ENCODE measurements at places on chromosomes 7 and 10.

GRCh38 chr7:67343114-67343513 lies 346.5 kb downstream of the TYW1 start:
- DNase-seq = peak; percentile 64

GRCh38 chr7:28939844-28940544 lies 18.1 kb downstream of the TRIL start:
- DNase-seq = no peak

DNA sequence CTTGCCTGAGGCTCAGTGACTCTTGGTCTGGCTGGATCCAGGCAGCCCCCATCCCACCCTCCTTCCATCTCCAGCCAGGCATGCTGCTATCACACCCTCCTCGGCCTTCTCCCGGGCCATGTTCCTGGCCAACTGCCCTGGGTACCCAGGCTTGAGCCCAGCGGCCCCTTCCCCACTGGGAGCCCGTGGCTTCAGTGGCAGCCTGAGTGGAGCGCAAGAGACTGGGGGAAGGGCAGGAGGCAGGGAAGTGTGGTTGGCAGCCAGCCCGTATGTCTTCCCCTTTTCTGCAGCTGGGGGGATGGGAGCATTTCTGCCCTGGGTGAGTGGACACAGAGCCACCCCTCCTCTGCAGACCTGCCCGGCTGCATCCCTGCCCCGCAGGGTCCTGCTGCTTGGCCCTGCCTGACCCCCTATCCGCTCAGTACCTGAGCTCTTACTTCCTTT lies 148.5 kb downstream of the ARHGAP22 start:
- peak; percentile 49 for DNase-seq

DNA sequence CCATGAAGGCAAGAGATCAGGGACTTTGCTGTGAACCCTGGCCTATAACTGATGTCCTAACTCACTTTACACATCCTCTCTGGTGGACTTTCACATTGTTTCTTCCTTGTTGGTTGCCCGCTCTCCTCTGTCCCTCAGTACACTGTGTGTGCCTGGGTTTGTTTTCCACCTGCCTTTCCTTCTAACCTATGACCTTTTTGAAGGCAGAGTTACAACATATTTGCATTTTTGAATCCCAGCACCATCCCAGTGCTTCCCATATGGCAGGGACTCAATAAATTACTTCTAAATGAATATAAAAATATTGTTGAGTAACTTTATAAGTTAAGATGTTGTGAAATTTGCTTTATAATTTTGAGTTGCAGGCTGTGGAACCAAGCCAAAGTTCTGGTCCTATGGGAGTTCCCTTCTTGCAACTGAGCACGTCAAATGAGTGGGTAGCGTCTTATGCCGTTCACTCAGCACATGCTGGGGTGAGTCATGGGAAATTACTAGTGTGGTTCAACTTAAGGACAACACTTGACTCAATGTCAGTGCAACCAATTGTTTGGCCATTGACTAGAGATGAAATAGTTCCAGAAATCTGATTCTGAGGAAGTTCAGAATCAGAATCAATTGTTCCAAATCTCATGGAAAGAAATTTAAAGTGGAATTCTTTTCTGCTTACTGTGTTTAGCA lies 250.9 kb downstream of the TWIST1 start:
- no peak for DNase-seq

- no peak for DNase-seq
Observed at GRCh38 chr7:97357459-97357858, 240.0 kb downstream of the SDHAF3 start.

GRCh38 chr10:99660662-99661376 lies 1.5 kb downstream of the ENTPD7 start:
- DNase-seq = no peak

DNA sequence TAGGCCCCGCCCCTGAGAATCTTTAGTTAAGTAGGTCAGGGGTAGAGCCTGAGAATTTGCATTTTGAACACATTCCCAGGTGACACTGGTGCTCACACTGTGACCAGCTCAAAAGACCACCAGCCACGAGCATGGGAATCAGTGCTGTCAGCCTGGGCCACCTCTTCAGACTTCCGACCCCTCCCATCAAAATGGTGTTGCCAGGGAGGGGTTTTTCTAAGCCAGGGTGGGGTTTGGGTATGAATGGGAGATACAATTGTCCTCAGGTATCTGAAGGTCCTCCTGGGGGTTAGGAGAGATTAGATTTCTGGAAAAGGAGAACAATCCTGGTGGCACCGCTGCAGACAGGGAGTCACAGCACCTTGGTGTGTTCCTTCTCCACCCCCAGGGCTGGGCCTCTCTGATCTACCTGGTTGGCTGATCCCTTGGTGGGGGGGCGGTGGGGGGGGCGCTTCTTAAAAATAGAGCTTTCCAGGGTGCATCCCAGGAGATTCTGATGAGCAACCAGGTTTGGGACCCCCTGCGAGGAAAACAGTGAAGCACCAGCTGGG lies 111.5 kb upstream of the ANLN start:
- no peak for DNase-seq

DNA sequence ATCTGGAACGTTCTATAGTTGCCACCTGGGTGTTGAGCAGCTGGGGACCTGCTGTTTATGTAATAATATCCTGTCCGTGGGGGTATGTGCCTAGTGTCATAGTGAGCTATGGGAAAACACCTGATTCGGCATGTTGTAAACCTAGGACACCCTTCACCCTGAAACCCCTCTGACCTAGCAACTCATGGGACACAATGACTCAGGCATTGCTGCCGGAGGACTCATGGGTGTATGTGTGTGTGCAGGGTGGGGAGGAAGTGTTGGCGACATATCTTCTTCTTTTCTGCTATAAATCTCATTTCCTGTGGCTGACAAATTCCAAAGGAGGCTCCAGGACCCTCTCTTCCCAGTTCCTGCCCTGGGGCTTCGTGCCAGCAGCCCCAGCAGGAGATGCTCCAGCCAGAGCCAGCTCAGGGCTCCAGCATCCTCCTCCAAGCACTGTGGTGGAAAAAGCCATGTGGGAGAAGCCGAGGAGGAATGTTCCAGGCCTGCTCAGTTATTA lies 77.0 kb upstream of the PODXL start:
- peak; percentile 85 for DNase-seq

- no peak for DNase-seq
Observed at GRCh38 chr7:111919164-111919563, 287.0 kb downstream of the DOCK4 start.

DNA sequence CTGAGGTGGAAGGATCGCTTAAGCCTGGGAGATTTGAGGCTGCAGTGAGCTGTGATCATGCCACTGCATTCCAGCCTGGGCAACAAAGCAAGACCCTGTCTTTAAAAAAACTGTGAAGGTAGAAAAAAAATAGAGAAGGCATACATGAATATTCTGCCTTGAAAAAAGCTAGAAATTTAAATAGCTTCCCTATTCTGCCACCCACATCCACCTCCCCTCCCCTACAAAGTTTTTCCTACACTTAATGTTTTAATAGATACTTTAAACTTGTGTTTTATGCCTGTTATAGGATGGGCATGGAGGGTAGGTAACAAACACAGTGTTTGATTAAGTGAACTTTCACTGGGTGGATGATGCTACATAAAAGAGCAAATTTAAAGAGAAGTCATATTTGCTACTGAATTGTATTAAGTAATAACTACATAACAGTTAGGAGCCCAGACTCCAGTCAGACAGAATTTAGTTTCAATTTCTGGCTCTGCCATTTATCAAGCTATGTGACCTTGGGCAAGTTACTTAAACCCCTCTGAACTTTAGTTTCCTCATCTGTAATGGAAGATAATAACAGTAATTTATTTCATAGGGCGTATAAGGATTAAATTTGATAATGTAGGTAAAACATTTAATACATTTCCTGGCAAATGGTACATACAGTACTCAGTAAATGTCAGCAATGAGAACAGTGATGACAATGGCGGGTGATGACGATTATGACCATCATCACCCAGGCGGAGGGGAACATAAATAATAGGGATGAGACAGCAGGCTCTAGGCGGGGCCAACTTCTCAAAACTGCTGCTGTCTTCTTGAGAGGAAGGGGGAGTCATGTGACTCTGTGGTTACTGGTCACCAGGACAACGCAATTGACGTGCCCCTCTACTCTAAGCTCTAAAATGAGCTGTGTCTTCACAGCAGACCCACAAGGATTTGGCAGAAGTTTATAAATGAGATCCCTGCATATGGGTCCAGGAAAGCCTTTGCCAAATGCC lies 15.8 kb downstream of the DNMBP start:
- peak; percentile 63 for DNase-seq

- DNase-seq = no peak
Observed at GRCh38 chr7:91357901-91358300, 93.7 kb downstream of the FZD1 start.

GRCh38 chr7:93175219-93175618 lies 27.0 kb upstream of the SAMD9L start:
- no peak for DNase-seq

GRCh38 chr10:125606414-125607010 lies 76.5 kb downstream of the TEX36 start:
- DNase-seq = no peak

GRCh38 chr7:45241339-45242109 lies 83.9 kb downstream of the RAMP3 start:
- no peak for DNase-seq

- no peak for DNase-seq
Observed at GRCh38 chr7:86328801-86329433, 314.8 kb upstream of the GRM3 start.

DNA sequence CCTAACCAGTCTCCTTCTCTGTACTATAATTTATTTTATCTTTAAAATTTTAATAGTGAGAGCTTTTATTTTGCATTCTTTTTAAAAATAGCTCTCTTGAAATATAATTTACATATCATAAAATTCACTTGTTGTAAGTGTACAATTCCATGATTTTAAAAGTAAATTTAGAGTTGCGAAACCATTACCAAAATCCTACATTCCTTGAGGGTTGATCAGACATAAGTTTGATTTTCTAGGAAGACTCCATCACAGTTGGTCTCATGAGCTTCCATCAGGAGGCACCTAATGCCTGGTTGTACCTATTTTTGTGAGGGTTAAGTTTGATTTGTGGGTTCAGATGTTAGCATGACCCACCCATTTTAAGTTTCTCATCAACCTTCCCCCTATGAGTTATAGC lies 108.1 kb downstream of the BMPER start:
- no peak for DNase-seq

- peak; percentile 73 for DNase-seq
Observed at GRCh38 chr10:22620140-22620857, 94.1 kb downstream of the PIP4K2A start.

- DNase-seq = peak; percentile 79
Observed at GRCh38 chr10:76984559-76985443, 652.8 kb downstream of the KCNMA1 start.

DNA sequence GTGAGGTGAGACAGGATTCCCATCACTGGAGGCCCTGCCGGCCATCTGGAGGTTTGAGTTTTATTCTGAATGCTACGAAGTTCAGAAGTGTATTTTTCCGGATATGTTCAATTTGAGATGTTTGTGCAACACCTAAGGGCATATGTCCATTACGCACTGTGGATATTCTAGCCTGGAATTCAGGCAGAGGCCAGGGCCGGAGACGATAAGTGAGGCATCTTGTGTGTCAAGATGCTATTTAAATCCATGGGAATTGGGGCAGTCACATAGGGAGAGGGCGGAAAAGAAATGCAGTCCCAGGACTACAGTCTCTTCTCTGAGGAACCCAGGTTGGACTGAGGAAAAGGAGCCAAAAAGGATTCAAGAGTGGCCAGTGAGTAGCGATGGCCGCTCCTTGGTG lies 1.9 kb upstream of the SUV39H2 start:
- no peak for DNase-seq

DNA sequence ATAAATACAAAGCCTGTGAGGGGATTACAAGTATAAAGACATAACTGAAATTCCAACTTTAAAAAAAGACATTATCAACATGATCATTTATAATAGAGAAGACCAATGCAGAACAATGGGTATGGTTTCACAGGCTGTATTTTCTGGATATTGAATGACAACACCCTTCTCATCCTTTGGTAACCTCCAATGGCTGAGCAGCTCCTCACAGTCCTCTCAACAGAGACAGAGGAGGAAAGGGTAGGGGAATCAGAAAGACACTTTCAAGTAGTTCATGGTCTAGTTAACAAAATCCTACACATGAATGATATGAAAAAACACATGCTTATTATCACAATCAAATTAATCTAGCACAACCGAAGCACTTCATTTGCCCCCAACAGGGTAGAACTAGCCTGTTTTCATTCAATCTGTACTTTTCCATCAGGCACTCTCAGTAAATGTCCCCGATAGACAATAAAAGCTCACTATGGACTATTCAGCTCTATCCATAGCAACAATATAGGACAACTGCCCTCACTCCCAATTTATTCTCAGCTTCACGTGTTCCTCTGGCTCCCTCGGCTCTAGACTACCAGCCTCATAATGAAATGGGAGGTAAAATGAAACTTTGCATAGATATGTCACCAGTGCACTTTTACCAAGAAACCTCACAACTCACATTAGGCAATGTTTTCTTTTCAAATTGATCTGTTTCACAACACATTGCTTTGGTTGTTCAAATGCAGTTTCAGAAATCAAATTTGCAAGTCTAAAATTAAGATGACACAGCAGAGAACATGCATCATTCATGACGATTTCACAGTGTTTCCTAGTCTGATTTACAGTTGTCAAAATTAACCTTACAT lies 211.4 kb downstream of the THSD7A start:
- no peak for DNase-seq

- DNase-seq = peak; percentile 59
Observed at GRCh38 chr7:16345979-16346958, 75.1 kb downstream of the CRPPA start.

DNA sequence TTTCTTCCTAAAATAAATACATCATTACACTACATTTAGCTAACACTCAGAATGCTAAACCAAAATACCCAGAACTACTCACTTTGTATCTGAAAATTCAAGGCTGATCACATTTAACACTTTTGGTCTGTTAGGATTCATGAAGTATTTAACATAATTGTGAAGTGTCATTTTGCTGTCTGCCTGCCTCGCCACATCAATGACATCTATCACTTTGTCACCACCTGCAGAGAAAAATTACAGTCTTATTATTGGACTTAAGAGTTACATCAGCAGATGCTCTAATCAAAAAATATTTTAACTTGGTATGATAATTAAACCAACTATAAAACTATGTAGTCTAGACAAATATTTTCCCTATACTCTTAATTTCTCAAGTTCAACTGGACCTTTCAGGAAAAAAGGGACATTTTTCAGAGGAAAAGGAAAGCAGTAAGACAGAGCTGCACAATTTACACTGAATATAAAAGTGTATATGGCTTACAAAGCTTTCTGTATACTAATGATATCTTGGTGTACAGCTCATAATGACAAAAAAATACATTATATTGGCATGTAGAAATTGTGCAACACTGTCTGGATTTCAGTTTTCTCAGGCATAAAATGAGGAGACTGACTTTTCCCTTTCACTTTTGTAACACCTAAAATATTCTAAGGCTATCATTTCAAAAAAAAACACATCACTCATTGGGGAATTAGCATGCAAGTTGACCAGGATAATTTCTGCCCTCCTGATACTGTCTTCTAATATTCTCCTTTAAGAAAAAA lies 49.2 kb downstream of the KDM7A start:
- no peak for DNase-seq
